ENCODE measurements at places on chromosomes 12 and 14. TPM values are rescaled to one million over a fixed set of nuclear protein-coding genes. Genes with fewer than 3 reads are reported as not detected.

DNA sequence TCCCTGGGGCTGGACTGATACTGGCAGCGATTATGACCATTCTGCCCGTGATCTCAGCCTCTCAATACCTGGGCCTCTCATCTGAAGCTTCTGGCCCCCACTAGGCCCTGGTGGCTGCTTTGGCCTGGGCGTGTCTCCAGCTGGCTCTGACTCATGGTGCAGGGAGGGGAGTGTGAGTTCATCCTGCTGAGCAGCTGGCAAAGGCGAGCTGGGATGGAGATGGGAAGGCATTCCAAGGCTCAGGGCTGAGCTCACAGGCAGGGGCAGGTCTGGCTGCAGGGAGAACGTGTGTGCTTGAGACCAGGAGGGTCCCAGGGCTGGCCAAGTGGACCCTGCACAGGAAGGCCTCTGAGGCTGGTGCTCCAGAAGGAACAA, 221.8 kb downstream of the TMEM121 start:
- DNase-seq, result no peak

- no peak for DNase-seq
These were observed 395.1 kb upstream of the RGS6 start for GRCh38 chr14:71536927-71537772.

DNA sequence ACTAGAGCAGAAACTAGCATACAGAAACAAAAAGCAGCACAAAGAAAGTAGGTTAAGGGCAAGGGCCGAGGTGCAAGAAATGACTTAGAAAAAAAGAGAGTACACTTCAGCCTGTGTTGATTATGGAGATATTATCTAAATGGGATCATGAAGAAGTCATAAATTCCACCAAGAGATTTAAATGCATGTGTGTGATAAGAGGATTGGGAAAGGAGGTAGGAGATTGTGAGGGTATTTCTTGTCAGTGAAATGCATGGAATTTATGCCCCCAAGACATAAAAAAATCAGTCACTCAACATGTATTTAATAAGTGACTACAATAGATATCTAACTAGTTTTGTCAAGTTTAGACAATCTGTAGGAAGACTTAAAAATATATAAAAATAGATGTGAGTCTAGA, 976.2 kb upstream of the LRFN5 start:
- no peak for DNase-seq

GRCh38 chr14:102829016-102829548, 51.8 kb downstream of the TRAF3 start:
- DNase-seq, result no peak

DNA sequence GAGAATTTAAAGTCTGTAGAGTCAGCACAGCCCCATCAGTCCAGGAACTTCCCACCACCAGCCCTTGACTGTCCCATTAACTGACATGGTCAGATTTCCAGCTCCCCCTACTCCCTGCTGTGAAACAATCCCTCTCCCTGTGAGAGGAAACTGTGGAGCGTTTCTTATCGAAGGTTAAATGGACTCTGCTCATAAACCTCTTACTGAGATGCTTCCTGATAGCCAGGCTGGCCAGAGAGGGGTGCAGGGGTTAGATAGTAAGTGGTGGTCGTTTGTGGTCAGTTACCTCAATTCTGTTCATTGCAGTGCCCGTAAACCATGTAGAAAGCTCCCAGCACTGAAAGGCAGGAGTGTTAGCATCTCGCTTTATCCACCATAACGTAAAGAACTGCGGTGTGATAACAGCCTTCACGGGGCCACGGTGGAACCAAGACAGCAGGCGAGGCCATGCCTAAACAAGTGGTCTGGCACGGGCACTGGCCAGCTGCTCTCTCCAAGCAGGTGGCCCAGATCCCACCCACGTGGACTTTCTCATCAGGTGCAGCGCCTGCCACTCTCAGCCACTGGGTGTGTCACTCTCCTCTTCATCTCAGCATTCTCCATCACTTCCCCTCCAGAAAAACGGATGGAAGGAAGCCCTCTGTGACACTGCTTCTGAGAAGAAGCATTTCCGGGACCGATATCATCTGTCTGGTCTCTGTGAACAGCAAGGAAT, 102.2 kb downstream of the FBXL14 start:
- no peak for DNase-seq

GRCh38 chr12:15886372-15887042, 4.3 kb downstream of the STRAP start:
- DNase-seq, result no peak

DNA sequence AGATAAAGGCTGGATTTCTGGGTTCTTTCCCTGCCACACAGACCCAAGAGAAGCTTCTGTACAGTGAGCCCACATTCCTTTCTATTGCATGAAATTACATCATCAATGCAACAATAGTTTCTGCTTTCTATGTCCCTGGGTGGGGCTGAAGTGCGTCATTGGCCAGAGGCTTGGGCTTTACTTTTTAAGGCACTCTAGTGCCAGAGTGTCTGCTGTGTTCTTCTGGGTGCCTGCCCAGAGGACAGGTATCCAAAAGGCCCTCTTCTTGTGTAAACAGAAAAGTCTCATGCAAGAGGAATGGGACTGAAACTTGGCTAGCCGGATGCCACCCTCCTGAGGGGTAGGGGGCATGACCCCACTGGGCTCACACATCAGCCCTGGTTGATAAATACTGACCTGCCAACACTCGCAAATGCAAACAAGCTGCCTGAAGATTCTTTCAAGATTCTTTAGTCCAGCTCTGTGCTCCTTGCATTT, 5.9 kb downstream of the KRT86 start:
- DNase-seq, result peak; percentile 89

GRCh38 chr12:97299847-97300246, 162.8 kb upstream of the RMST start:
- DNase-seq, result no peak

DNA sequence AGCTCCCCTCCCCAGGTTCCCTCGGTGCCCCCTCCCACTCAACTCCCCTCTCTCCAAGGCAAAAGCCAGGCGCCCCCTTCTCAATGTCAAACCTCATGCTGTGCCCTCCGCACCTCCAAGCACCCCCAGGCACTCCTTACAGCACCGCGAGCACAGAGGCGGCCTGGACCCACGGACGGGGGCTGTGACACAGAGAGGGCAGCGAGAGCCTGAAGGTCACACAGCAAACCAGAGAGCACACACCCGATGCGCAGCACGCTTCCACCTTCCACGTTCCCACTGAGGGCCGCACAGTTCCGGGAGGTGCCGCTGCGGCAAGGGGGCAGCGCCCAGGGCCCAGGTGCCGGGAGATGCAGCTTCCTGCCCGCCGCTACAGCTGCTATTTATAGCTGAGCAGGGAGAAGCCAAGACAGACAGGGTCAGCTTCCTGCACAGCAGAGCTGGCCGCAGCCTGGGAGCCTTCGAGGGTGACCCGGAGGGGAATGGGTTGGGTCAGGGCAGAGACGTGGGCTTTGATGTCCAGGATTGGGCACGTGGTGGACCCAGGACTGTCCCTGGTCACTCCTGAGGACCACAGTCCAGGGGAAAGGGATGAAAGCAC, 12.9 kb downstream of the NCOR2 start:
- DNase-seq, result no peak

DNA sequence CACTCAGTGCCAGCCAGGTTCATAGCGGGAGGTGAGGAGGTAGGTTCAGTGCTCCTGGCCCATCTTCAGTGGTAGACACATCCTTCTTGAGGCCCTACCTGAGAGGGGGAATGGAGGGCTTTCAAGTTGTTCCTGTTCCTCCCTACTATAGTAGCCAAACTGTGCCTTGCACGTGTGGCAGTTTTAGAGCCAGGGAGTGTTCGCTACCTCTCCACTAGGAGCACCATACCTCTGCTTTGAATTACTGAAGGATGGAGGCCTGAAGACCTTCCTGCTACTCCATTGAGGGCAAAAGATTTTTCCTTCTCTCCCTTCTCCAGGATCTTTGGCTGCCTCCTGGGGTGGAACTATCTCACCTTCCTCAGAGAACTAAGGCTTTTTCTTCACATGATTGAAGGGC, 5.9 kb upstream of the ALG10 start:
- DNase-seq, result no peak

- DNase-seq, result no peak
These were observed 1.6 kb downstream of the CLEC2B start for GRCh38 chr12:9867531-9867930.

DNA sequence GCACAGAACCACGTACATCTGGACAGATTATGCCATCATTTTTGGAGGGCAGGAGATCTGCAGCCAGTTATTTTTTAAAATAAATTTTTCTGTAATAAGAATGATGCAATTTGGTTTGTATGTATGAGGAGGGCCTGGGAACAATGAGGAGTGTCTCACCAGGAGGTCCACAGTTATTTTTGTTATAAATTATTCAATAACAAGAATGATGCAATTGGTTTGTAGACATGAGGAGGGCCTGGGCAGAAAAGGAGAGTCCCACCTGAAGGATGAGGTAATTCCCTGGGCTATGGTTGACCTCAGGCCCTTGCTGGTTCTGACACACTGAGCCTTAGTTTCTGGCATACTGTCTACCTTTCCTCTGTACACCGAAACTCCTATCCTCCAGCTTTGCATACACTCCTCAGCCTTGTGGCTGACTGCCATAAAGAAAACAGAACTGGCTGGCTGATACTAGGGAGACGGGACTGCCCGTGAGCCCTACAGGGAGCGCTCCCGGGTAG, 9.0 kb upstream of the DCD start:
- no peak for DNase-seq

GRCh38 chr14:93564918-93565317, 134.2 kb downstream of the UNC79 start:
- DNase-seq, result no peak

DNA sequence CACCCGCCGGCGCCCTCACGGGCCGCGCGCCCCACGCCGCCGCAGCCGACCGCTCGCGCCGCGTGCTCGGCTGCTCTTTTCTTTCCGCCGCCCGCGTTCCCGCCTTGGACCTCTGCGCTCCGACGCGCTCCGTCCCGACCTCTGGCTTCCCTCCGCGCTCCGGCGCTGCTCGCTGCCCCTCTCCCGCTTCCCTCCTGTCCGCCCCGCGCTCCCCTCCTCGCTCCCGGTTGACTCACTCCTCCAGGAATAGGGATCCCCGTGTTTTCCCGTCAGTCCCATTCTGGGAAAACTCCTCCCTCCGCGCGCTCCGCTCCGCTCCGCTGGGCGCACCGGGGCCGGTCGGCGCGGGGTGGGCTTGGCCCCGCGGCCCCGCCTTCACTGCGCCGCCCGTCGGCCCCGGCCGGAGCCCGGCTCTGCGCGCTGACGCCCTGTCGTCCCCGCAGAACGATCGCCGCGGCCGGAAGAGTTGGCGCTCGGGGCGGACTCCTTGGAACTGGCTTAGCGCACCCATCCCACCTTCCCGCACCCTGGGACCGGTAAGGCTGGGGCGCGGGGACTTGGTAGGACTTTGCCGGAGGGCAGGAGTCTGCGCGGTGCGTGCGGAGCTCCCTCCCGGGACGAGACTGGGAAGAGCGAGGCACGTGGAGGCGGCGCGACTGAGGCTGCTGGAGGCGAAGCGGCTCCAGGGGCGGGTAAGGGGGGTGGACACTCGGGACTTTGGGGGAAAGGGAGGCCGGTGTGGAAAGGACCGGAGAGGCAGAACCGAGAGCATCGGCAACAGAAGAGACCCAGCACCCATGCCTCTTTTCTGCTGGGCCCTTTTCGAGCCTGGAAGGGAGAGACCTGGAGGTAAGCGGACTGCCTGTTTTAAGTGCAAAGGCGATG, 550 bp downstream of the TEAD4 start:
- no peak for DNase-seq

- no peak for DNase-seq
These were observed 64.8 kb upstream of the PTGR2 start for GRCh38 chr14:73786636-73787485.

DNA sequence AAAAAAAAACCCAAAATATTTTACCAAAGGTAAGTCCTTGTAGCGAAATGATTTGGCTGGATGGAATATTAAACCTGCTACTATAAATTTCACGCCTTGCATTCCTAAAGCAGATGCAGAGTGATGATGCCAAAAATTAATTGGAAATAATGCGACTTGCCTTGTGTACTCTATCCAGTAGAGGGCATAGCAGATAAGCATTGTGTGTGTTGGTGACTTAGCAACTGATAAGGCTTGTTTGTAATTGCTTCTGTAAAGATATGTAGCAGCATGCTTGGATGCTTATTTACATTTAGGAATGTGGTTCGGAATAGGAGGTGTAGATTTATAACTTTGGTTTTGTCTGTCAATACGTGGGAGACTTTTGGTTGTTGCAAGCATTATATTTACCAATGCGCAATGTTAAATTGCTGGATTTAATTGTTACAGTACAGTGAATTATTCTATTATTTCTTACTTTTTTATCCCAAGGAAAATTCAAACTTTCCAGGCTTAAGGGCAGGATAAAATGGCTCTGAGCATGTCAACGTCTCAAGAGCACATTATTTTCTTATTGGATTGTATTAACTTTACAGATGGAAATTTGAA, 80.5 kb downstream of the TMEM260 start:
- DNase-seq, result no peak

GRCh38 chr14:105937253-105938054, 411.1 kb downstream of the TMEM121 start:
- peak; percentile 59 for DNase-seq

DNA sequence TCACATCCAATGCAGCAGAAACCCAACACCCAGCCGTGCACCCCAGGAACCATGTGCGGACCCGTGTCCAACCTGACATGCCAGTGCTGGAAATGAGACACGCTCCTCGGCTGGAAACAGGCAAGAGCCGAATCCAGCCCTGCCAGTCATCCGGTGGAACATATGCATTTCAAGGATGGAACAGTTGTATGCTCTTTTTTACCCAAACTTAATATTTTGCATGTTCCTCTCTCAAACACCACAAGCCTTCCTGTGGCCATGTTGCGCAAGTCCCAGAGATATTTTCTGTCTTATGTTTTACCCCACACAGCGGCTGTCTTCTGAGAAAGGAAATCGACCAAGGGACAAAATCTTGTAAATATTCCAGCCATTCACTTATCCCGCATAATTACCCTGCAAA, 196.9 kb downstream of the BCL11B start:
- DNase-seq, result no peak

DNA sequence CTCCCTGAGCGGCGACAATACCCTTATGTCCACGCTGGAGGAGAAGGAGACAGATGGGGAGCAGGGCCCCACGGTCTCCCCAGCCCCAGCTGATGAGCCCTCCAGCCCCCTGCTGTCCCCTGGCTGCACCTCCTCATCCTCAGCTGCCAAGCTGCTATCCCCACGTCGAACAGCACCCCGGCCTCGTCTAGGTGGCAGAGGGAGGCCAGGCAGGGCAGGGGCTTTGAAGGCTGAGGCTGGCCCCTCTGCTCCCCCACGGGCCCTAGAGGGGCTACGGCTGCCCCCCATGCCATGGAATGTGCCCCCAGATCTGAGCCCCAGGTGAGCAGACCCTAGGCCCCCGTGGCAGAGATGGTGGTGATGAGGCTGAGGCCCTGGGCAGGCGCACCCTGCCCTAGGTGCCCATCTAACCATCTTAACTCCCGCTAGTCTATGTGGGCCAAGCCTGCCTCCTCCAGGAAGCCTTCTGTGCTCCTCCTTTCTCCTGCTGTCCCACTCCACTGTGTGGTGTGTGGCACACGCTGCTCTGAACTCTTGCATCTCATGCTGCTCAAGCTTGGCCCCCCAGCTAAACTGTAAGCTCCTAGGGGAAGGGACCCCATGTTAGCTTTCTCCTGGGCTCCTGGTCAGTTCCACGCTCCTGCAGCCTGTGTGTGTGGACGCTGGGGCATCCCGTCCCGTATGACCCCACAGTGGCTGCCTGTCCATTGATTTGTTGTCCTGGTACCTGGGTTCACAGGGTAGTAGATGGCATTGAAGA, 12.1 kb downstream of the MCRS1 start:
- DNase-seq, result no peak

CCDC60 gene
- total RNA-seq, result not detected

CFAP54 gene
- not detected for total RNA-seq

RAD9B gene
- total RNA-seq, result 0.40 TPM

RHEBL1 gene
- 1.1 TPM for total RNA-seq

NOS1 gene
- 13.3 TPM for total RNA-seq

LRRK2 gene
- total RNA-seq, result 20.8 TPM

C12orf60 gene
- 0.83 TPM for total RNA-seq

REP15 gene
- total RNA-seq, result 2.1 TPM
